G401 (cell line): ENCODE measurements at places on chromosomes 1 and 21.

DNA sequence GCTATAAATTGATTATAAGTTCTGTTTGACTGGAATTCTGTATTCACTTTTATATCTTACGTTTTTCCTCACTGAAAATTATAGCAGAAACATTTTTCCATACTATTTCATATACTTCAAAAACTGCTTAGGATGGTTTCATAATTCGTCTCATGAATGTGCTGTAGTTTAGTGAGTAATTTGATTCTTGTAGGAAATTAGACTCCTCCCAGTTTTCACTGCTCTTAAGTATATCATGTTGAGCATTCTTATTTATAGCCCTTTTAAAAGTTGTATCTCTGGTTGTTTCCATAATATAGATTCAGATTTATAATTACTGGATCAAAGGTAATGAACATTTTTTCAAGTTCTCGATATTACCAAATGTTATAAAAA lies 250.6 kb downstream of the FMN2 start:
- DNase-seq, result no peak

DNA sequence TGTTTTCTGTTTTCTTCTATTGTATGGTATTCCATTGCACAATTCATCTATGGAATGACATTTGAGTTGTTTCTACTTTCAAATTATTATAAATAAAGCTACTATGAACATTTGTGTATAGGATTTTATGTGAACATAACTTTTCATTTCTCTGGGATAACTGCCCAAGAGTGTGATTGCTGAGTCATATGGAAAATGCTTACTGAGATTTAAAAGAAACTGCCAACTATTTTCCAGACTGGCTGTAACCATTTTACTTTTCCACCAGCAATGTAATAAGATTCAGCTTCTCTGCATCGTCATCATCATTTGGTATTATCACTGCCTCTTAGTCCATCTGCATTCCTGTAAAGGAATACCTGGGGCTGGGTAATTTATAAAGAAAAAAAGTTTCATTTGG lies 779.6 kb upstream of the PRMT6 start:
- no peak for DNase-seq

- no peak for DNase-seq
Observed at GRCh38 chr1:74613894-74614293, 59.7 kb downstream of the ERICH3 start.

DNA sequence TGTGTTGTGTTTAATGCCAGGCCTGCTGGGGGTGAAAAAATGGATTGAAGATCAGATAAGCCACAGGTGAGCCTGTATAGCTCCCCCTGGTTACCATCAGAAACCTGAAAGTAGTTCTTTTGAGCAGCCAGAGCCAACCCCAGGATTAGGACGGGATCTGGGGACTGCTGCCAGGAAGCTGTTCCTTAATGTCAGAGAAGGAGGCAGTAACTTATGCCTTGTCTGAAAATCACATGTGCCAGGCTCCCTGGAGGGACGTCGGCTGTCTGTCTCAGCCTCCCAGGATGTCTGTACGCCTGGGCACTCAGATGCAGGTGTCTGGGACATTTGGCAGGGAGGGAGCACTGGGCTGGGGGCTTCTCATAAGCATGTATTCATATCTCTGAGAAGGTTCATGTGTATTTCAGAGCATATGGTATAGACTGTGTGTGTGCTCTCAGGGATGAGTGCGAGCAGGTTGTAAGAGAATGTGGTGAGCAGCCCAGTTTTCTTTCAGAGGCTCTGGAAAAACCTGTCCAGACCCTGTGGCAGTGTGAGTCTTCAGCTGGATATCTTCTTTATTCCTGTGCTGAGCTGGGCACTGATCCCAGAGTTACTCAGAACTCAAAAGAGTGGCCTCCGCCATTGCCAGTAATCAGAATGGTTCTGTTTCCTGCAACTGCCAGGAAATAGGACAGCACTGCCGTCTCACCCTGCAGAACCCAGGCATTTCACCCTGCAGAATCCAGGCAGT lies 2.8 kb downstream of the FAM43B start:
- DNase-seq, result peak; percentile 65

- no peak for DNase-seq
Observed at GRCh38 chr21:46098303-46099141, 610 bp downstream of the COL6A2 start.

GRCh38 chr1:72326494-72326893 lies 44.2 kb upstream of the NEGR1 start:
- DNase-seq, result no peak

GRCh38 chr21:32393677-32394001 lies 827 bp upstream of the URB1 start:
- no peak for DNase-seq

DNA sequence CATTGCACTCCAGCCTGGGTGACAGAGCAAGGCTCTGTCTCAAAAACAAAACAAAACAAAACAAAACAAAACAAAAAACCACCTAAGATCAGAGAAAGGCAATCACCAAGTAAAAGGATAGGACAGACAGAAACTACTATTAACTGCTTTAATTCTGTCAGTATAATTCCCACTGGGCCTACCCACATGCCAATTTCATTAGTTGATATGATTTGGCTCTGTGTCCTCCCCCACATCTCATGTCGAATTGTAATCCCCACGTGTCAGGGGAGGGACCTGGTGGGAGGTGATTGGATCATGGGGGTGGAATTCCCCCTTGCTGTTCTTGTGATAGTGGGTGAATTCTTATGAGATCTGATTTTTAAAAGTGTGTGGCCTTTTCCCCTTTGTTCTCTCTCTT lies 27.2 kb upstream of the CAPZB start:
- DNase-seq, result no peak

DNA sequence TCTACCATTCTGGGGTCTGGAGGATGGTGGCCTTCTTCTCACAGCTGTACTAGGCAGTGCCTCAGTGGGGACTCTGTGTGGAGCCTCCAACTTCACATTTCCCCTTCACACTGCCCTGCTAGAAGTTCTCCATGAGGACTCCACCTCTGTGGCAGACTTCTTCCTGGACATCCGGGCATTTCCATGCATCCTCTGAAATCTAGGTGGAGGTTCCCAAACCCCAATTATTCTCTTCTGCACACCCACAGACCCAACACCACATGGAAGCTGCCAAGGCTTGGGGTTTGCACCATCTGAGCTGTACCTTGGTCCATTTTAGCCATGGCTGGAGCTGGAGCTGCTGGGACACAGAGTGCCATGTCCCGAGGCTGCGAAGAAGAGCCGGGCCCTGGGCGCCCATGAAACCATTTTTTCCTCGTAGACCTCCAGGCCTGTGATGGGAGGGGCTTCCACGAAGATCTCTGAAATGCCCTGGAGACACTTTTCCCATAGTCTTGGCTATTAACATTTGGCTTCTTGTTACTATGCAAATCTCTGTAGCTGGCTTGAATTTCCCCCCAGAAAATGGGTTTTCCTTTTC lies 170.5 kb downstream of the FOXD2 start:
- no peak for DNase-seq

DNA sequence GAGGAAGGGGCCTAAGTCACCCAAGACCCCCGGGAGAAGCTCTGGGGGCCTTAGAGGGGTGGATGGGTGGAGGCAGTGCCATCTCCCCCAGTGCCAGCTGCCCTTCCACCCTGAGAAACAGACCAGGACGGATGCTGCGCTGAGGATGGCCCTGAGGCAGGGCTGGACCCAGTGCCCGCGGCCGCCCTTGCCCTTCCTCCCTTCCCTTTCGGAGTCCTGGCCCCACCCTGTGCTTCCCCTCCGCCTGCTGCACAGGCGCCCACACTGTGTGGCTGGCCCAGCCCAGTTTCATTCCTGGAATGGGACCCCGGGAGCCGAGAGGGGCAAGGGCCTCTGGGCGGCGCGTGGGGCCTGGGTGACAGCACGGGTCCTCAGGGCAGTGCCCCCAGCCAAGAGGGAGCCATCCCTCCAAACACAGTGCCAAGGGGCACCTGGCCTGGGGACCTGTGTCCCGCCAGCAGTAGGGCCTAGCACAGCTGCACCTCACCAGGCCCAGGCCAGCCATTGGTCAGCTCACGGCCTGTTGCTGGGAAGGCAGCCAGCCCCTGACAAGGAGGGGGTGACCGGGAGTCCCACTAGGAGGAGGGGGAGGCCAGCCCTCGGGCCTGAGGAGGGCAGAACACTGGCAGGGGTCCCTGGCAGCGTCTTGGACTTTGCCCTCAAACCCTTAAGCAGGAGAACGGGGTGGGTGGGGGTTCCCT lies 13.4 kb upstream of the SKI start:
- no peak for DNase-seq

DNA sequence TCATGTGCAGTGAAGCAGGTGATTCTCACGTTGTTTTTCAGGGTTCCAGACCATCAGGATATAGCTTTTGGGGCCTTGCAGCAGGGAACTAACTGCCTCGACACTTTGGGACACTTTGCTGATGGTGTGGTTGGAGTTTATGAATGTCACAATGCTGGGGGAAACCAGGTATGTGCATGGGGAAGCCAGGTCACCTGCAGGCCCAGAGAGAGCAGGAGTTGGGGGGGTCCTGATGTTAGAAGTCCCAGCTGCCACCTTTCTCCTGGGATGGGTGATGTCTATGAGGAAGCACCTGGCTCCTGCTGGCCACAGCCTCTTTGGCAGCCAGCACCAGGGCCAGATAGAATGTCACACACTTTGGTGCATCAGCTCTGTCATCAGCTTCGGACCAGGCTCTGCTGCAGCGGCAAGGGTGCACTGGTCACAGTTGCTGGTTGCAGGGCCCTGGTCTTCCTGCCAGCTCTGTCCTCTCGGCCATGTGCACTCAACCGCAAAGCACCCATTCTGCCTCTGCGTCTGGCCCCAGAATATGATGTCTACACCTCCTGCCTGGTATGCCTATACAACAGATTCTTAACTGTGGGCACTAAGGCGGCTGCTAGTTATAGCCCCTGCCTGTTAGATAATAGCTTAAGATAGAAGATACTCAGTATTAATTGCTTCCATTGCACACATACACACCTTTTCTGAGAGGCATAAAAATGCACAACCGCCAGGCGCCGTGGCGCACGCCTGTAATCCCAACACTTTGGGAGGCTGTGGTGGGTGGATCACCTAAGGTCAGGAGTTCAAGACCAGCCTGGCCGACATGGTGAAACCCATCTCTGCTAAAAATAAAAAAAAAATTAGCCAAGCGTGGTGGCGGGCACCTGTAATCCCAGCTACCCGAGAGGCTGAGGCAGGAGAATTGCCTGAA lies 160.7 kb downstream of the PGBD5 start:
- DNase-seq, result no peak

- DNase-seq, result peak; percentile 38
Observed at GRCh38 chr1:53582211-53583020, 123.2 kb downstream of the DMRTB1 start.

GRCh38 chr1:38071312-38072256 lies 25.0 kb upstream of the POU3F1 start:
- DNase-seq, result peak; percentile 9

GRCh38 chr1:22317231-22317919 lies 134.3 kb upstream of the ZBTB40 start:
- no peak for DNase-seq

DNA sequence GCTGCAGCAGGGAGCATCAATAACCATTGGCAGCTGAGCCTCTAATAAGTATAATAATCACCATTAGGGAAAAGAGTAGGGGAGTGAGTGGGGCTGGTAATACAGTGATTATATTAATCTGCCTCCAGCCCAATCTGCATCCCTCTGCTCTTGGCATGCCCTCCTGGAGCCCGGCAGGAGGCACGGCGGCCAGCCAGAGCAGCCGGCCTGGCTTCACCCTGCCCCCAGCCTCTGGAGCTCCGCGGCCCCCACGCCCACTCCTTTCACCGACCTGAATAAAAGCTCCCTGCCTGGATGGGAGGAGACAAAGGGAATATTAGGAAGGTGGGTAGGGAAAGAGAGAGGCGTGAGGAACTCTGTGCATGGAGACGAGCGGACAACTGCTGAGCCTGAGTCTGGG lies 28.3 kb downstream of the OPTC start:
- peak; percentile 69 for DNase-seq

- DNase-seq, result peak; percentile 85
Observed at GRCh38 chr1:201946224-201946908, at the start of gene LMOD1. Gene LMOD1, minus strand, starts transcription at chr1:201946548. Its CDS starts 208 bp downstream, at chr1:201946340.

DNA sequence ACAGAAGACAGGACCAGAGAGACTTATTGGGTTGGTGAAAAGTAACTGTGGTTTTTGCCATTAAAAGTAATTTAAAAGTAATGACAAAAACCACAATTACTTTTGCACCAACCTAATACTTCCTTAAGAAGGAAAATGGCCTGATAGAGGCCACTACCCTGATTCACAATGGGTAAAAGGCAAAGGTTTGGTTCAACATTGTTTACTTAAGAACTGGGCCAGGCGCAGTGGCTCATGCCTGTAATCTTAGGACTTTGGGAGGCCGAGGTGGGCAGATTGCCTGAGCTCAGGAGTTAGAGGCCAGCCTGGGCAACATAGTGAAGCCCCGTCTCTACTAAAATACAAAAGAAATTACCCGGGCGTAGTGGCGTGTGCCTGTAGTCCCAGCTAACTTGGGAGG lies 48.2 kb upstream of the RCOR3 start:
- no peak for DNase-seq

DNA sequence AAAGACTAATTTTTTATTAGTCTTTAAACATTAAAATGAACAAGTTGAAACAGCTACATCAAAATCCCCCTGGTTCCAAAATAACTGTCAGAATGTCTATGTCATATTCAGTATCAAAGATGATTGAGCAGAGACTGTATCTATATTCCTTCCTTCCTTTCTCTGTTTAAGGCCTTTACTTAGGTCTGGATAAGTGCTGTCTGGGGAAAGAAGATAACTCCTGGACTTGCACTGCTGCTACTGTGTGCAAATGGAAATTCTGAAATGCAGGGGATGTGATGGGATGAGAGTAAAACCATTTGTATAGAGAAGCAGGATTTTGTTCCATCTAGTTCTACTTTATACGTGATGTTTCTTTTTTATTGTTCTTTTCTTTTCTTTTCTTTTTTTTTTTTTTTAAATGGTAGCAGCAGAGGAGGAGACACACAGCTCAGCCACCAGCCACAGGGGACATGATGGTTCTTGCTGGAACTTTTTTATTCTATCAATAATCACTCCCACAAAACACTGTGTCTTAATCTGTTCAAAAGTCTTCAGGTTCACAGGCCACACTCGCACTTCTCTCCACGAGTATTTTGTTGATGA lies 33.6 kb upstream of the FOXE3 start:
- DNase-seq, result no peak

- no peak for DNase-seq
Observed at GRCh38 chr21:37627074-37627473, 260.5 kb downstream of the DYRK1A start.

DNA sequence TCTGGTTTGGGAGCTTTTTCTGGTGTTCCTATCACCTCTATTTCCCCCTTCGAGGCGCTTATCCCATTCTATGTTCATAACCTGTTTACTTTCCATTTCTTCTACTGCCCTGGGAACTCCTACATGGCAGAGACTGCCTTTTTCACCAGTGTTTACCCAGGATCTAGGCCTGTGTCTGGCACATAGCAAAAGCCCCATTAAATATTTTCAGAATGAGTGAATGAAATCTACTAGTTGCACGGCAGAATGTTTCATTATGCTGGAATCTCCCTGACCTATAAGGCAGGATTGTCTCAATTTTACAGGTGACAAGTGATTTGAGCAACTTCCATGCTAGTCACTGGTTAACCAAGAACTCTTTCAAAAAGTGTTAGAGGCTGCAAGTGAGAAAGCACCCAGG lies 70.1 kb downstream of the PGM1 start:
- no peak for DNase-seq

DNA sequence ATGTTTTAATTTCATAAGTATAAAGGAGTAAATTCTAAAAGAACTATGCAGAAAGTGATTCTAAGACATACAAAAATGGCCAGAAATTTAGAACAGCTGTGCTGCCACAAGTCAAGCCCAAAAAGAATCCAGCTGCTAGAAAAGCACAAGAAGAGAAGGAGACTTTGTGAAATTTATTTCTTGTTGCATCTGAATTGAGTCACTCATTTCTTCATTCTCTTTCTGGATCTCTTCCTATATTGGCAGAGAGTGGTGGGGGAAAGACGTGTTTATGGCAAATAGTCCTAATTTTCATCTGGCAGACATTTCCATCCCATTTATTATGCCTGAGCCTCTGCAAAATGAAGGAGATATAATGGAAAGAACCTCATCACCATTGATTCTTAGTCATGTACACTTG lies 139.6 kb upstream of the CTTNBP2NL start:
- DNase-seq, result no peak
